ENCODE measurements at places on chromosomes 5 and 9.
A peak's percentile ranks its signal among the peaks of the same experiment; 100 is the strongest.

GRCh38 chr5:45038366-45038987 lies 229.7 kb downstream of the MRPS30 start:
- peak; percentile 4 for DNase-seq

DNA sequence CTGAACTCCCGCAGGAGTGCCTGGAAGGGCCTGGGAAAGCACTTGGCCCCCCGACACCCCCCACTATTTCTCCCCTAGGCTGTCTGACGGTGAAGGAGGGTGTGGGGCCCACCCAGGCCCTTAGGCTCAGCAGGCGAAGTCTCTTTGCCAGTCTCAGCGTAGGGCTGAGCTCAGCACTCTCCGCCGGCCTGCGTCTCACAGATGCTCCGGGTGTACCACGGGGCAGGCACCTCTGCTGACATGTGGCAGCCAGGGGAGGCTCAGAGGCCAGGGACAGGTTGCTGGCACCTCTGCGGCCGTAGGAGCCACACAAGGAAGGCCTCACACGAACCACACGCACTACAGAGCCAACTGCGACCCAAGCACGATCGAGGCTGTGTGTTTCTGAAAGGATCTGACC lies 114.2 kb downstream of the VAV2 start:
- no peak for DNase-seq

DNA sequence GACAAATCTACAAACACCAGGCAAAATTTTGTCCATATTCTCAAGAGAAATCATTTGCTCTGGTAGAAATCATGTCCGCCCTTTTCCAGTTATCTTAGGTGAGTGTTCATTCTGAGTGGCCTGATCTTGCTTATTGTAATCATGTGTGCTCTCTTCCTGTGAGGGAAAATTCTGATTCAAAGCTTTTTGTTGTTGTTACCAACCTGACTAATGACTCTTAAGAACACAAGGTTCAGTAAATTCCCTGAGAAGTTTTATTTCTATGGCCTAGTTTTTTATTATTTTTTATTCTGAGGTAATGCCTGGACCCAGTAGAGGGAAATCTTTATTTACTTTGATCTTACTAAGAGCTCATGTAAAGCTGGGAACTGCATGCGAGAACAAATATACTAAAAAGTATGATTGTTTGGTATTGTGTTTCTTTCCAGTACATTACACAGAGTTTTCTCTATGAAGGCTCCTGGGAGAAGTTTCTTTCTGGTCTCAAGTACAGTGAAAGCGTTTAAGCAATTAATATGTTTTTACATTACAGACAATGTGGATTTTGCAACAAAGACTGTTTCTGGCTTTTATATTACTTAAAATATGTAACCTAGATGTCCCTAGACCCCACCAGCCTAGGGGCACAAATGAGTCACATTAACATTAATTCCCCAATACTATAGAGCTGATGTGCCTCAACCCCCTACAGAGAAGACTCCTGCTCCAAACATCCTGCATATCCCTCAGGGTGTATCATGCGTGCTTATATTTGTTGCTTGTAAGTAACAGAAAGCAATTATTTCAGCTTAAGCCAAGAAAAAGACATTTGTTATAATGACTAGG lies 138.1 kb downstream of the TMEM167A start:
- no peak for DNase-seq

GRCh38 chr5:98917433-98917832 lies 11.4 kb downstream of the CHD1 start:
- no peak for DNase-seq

- no peak for DNase-seq
These were observed 14.1 kb upstream of the NUP214 start for GRCh38 chr9:131111186-131111853.

- DNase-seq: no peak
These were observed 995.4 kb upstream of the ACO1 start for GRCh38 chr9:31389075-31389474.

DNA sequence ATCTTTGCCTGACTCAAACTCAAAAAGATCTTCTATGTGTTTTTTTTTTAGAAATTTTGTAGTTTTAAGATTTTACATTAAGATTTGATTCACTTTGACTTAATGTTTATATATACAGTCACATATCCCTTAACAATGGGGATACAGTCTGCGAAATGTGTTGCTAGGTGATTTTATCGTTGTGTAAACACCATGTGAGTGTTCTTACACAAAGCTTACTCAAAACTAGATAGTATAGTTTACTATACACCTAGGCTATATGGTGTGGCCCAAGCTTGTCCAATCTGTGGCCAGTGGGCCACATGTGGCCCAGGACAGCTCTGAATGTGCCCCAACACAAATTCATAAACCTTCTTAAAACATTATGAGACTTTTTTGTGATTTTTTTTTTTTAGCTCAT lies 131.9 kb downstream of the CWC27 start:
- no peak for DNase-seq

DNA sequence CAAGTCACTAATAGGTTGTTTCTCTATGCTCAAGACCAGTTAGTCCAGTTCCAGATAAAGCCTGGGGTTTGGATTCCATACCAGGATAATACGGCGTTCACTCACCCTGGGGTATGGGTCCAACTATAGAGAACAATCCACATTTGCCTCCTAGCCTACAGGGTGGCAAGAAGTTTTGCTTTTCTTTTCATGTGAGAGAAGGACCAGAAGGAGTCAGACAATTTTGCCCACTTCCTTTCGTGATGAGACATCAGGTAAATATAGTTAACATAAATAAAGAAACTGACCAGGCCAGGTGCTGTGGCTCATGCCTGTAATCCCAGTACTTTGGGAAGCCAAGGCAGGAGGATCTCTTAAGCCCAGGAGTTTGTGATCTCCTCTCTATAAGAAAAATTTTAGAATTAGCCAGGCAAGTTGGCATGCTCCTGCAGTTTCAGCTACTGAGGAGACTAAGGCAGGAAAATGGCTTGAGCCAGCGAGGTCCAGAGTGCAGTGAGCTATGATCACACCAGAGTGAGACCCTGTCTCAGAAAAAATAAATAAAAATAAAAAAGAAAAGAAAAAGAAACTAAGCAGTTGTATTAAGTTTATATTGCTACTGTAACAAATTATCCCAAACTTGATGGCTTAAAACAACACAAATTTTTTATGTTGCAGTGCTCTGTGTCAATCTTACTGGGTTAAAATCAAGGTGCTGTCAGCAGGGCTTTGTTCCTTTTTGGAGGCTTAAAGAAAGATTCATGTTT lies 7.5 kb upstream of the REEP5 start:
- DNase-seq: no peak

DNA sequence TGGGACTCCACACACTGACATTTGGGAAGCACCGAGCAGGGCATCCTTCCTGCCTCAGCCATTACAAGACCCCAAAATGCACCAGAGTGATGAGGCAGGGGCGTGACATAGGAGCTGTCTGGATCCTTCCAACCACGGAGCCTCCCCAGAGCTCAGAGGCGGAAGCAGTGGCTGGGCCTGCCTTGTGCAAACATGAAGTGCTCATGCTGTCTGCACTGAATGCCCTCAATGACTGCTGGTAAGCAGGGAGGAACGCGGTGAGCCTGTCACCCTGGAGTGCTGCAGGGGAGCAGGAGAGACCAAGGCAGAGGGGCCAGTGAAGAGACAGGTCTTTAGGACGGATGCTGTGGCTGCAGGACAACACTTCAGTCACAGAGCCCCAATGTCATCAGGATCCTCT lies 60.2 kb upstream of the HRH2 start:
- DNase-seq: no peak

DNA sequence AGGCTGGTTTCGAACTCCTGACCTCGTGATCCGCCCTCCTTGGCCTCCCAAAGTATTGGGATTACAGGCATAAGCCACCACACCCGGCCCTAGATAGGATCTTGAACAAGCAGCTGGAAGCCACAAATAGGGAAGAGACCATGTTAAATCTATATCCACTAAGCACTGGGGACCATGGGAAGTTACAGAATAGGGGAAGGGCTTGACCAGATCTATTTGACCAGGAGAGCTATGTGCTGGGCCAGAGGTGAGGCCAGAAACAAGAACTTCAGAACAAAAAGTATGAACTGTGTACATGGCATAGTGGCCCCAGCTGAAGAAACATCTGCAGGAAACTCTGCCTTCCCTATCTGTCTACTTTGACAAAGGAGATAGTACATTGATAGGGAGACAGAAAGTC lies 10.8 kb downstream of the KLF4 start:
- DNase-seq: no peak

DNA sequence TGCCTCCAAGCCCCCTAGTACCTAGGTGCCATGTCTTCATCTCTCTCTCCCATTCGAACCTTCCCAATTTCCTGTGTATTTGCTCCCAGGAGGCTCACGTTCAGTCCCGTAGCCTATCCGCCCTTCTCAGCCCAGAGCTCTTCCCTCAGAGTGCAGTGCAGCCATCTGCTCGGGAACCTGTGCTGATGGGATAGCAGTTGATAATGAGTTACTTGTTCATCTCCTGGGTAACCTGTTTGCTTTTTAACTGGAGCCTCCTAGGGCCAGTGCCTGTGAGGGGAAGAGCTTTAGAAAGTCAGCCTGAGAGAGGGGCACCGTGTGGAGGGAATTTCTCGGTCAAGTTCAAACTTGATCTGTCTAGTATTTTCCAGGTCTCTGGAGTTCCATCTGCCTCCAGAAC lies 229.8 kb upstream of the IL12B start:
- DNase-seq: no peak

DNA sequence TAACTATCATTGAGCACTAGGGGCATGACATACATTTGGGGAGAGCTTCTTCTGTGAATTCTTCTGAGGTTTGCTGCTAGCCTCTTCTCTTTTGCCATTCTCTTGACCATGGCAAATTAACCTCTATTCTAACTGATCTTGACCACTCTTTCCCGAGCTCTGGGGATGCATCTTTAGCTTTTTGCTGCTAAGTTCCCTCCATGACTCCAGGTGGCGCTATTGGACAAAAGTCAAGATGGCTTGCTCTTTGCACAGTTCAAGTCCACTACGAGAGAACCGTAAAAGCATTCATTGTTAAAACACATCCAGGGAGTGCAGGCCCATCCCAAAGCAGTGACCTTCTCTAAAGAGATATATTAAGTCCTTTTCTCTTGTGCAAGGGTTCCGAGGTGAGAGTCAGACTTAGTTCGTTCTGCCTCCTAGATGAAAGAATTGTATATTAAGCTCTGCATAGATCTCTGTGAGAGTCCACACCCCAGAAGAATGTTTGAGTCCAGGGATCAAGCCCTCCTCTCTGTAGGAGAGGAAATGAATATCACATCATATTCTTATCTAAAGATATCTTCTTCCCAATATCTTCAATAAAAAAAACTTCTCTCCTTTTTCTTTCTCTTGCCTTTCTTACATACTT lies 1152.9 kb upstream of the CDH6 start:
- DNase-seq: no peak

DNA sequence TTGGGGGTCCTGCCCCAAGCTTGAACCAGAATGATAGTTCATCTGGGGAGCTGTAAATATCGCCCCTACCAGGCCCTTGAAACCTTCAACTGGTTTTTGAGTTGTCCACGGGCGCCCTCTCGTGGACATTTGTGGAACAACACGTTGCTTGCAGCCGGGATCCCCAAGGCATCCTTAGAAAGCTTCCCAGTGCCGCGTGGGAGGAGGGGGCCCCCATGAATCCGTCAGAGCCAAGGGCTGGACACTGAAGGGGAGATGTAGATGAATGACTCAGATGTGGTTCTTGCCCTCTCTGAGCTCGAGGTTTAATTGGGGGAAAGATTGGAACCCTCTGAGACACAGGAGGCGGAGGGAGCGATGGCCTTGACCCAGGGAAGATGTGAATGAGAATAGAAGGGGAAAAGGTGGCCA lies 31.8 kb upstream of the ORM1 start:
- no peak for DNase-seq

GRCh38 chr9:91211919-91212318 lies 149.8 kb downstream of the AUH start:
- DNase-seq: no peak

DNA sequence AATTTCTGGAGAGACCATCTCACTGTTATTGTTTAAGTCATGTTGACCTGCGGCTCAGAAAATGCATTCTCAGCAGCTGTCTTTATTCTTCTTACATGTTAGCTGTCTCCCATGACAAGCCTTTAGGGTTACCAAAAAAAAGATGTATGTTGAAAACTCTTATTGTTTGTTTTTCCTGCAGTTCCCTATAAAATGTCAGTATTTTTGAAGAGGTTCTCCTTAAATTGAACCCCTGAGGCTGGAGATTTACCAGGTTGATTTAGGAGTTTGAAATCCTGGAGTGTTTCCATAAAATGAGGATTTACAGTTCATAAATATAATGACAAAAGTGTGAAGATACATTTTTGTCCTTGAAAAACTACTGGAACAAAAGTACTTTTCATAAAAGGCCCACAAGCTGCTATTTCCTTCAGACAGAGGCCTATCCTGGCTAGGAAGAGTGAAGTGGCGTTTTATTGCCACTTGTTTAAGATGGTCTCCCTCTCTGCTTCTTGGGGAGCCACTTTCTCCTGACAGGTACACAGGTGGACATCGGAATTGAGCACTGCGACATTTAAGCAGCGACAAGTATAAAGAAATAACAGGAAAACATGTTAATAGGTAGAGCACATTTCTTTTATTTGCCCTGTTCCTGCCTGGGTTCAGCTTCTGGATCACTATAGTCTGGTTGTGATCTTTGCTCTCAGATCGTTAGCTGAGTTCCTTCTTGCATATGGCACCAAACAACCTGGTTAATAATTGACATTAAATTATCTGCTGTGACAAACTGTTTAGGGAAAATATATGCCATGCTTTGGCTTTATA lies 344.8 kb upstream of the RPS23 start:
- DNase-seq: no peak

GRCh38 chr9:106019702-106020101 lies 325.4 kb downstream of the TMEM38B start:
- DNase-seq: no peak

DNA sequence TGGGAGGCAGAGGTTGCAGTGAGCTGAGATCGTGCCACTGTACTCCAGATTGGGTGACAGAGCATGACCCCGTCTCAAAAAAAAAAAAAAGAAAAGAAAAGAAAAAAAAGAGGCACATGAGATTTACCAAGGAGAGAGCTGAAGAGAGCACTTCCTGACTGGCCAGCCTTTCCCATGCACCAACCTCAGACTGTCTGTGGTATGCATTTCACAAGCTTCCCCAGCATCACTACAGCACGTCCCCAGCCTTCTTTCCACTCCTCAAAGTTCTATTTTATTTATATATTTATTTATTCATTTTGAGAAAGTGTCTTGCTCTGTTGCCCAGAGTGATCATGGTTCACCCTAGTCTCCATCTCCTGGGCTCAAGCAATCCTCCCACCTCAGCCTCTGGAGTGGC lies 13.6 kb upstream of the FUBP3 start:
- no peak for DNase-seq

DNA sequence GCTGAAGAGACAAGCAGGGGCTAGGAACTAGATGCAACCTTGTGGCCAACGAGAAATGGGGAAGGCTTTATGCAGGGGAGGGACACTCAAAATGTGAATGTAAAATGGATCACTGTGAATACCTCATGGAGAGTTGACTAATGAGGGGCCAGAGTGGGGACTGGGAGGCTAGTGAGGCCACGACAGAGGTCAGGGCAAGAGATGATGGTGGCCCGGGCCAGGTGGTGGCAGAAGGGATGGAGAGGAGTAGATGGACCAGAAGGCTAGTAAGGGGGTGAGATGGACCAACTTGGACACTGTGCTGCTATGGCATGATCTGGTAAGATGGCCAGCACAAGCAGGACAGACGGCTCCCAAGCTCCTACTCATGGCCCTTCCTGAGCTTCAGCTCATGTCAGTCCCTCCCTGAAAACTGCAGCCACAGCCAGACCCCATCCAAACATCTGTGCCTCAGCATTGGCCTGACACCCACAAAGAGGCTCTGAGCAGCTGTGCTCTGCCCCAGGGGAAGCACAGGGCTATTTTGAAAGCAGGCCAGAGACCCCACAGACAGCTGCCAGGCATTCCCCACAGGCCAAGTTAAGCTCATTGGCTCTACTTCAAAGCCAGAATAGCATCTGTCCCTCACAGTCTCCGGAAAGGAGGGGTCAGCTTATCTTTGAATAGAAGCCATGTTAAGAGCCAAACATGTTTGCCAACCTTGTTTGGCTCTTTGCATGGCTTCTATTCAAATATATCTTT lies 22.1 kb downstream of the P4HA2 start:
- no peak for DNase-seq

Data from GM04504 (cell line).